NT2/D1 (cell line): ENCODE measurements at places on chromosomes 2 and 18.

GRCh38 chr18:13455471-13455870 lies 236.9 kb downstream of the LDLRAD4 start:
- DNase-seq: no peak

DNA sequence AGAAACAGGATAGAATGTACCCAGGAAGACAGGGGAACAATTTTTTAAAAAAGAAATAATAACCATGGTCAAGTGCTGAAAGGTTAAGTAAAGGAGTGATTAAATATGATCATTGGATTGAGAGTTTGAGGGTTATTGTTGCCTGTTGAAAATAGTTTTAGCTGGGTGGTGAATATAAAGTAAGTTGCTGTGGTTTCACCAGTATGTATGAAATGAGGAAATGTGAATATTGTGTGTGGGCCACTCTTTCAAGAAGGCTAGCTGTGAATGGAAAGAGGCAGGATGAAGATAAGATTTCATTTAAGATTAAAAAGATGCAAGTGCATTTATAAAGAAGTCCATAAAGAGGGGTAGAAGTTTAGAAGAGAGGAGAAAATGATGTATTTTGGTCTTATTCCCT lies 53.8 kb downstream of the GULP1 start:
- no peak for DNase-seq

DNA sequence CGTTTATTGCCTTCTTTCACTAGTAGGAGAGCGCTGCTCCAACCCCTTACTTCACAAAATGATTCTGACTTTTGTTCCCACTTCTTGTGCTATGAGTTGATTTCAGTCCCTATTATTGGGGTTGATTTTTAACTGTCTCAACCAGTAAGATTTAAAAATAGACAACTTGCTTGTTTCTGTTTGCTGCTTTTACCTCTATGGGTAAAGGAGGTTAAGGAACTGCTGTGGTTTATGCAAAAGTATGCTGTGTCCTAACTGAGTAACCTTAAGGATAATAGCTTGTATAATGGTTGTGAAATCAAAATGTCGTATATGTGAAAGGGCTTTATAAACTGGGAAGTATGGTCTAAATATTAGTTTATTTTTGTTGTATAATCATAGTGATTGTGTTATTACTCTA lies 22.6 kb downstream of the ALMS1 start:
- no peak for DNase-seq

GRCh38 chr18:51753365-51754057 lies 556.0 kb upstream of the MEX3C start:
- no peak for DNase-seq

GRCh38 chr2:47493317-47494035 lies 90.5 kb downstream of the MSH2 start:
- no peak for DNase-seq

- DNase-seq: no peak
Measured at GRCh38 chr2:216142540-216142939, 33.4 kb downstream of the XRCC5 start.

DNA sequence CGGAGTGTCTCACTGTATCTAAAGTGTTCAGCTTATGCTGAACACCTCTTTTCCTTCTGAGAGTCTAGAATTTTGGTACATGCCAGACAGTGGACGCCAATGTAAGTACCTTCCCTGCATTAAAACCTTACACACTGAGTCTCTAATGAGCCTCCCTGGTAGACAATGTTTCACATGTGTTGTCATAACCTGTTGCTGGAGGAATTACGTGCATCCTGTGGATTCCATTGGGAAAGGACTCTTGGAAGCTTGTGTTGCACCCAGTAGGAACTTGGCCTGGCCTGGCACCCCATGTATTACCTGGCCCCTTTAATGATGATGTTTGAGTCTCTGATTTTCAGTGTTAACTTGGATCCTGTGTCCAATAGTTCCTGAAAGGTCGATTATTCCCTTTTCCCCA lies 20.5 kb downstream of the CHCHD5 start:
- DNase-seq: no peak

- no peak for DNase-seq
Measured at GRCh38 chr2:29789911-29790485, 131.4 kb downstream of the ALK start.

GRCh38 chr18:63979409-63979920 lies 9.6 kb downstream of the SERPINB8 start:
- DNase-seq: no peak

- peak; percentile 64 for DNase-seq
Measured at GRCh38 chr2:237674731-237675276, 47.4 kb downstream of the LRRFIP1 start.

DNA sequence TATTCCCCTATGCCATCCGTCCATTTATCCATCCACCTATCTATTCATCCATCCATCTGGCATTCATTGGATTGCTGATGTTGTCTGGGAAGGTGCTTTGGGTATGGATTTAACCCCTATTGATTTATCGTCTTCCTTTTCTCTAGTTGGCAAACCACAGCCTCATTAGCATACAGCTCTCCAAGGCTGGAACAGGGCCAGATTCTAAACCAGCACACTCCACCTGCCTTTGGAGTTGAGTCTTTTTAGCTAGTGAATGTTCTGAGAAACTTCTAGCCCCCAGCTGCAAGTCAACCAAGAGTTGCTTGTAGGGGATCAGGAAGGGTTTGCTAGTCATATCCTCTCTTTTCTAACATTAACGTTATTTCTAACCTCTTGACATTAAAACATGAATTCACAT lies 90.7 kb downstream of the NRP2 start:
- DNase-seq: no peak

DNA sequence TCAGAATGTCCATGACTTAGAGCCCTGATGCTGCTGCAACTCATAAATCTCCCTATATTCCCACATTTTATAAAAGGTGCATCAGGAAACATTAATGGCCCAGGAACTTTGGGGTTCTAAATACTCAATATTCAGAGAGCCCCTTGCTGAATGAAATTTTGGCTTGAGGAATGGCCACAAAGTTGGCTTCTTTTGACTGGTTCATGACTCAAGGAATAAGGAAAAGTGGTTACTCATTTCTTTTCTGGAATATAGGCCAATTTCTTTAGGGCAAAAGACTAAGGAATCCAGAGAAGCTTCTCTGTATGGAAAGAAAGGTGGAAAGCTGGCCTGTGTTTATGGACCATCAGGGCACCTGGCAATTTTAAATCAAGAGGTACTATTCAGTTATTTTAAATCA lies 308.9 kb upstream of the NT5C1B start:
- no peak for DNase-seq

- DNase-seq: no peak
Measured at GRCh38 chr2:157394928-157395327, 49.0 kb downstream of the CYTIP start.

DNA sequence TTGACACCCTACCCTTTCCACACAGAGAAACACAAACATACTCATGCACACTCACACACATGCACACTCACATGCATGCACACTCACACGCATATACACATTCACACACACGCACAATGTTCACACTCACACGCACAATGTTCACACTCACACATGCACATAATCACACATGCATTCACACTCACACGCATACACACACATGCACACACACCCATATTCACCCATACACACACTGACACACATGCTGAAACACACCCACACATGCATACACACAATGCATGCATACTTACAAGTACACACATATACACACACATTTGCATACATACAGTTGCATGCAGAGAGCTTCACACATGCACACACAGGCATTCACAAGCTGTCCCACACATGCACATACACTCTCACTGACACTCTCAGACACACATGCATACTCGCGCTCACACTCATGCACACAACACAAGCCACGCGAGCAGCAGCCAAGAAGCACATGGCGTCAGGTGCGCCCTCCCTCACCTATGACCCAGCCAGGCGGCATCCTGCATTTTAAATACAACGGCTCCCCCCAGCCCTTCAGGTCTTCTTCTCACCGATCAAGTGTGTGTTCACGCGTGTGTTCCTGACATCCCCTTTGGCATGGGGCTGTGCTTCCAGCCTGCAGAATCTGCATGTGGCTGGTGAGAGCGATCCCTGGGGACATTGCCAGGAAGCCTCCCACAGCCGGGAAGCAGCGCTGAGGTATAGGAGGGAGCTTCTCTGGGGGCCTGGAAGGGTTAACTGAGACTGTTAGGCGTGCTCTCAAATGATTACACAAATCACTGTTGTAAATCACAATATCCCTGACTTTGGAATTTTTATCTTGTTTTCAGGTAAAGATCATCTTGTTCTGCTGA lies 195.1 kb downstream of the RTP5 start:
- no peak for DNase-seq

DNA sequence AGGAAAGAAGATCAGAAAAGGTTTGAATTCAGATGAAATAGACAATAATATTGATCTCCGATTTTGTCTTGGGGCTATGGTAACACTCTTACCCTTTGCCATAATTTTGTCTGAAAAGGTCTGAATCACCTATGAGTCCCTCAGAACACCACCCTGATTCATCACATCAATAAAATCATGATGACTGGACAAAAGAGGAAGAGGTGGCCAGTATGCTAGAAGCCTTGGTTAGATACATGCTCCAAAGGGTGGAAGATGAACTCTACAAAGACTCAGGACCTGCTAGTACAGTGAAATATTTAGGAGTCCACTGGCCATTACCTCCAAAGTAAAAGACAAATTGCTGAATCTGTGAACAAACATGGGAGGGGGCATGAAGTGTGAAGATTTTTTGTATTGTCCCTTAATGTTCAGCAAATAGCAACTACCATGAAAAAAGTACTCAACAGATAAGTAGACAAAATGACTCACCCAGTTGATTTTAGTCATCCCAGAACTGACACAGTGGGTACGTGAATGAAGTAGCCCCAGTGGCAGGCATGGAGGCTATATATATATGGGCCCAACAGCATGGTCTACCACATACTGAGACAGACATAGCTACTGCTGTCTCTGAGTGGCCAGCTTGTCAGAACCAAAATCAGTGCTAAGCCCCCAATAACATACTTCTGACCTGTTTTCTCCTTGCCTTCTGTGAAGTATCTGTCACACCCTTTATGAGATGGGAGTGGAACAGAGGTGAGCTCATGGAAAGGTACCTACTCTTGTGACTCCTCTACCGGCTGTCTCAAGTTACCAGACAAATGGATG lies 36.5 kb upstream of the GLS start:
- no peak for DNase-seq

DNA sequence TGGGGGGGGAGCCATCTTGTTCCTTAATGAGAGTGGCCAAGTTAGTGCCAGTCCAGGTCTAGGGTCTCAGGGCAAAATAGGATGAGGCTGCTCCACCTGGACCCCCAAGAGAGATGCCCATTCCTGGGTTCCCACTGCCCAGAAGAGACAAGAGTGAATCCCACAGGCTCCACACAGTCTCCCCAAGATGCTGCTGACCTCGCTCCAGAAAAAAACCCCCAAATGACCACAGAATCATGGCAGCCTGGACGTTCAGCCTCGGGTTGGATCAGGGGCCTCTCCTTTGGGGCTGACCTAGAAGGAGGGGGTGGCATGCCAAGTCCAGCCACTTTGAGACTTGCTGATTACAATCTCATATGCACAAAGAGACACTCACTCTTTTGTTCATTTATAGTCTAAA lies 25.1 kb downstream of the STAT1 start:
- DNase-seq: no peak

- no peak for DNase-seq
Measured at GRCh38 chr2:10265329-10266132, 37.2 kb upstream of the HPCAL1 start.
